ENCODE measurements at places on chromosomes 7 and 10. TPM values are rescaled to one million over a fixed set of nuclear protein-coding genes. Genes with fewer than 3 reads are reported as not detected.

DNA sequence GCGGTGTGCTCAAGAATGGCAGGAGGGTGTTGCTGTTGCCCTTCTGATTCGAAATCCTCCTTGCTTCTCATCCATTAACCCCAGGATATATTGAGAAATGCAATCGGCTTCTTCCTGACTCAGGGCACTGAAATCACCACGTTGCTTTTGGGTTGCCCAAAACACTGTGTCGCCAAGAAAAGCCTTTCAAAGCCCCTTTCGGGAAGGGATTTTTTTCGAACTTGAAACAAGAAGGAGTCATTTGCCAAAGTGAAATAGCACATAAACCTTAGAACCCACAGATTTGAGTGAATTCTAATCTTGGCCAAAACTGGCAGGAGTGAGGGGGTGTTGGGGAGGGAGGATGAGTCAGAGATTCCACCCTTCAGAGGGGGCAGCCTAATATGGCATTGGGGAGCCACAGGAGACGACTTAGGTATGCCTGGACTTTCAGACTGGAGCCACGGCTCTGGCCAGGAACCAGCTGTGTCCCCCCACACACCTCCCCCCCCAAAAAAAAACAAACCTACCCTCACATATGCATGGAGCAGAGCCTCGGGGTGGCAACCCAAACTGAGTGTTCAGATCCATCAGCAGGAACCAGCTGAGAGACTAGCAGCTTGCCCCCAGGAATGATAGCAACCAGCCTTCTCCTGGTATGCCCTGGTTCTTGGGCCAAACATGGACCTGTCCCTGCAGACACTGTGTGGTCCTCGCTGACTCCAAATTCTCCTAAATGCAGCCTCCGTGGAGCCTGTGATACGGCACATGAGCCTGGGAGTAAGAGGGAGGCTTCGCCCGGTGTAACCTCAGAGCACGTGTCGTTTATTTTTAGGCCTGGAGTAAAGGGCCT, 138.4 kb downstream of the FGFR2 start:
- no peak for DNase-seq

GRCh38 chr7:35735396-35735795, 40.5 kb upstream of the HERPUD2 start:
- no peak for DNase-seq

DNA sequence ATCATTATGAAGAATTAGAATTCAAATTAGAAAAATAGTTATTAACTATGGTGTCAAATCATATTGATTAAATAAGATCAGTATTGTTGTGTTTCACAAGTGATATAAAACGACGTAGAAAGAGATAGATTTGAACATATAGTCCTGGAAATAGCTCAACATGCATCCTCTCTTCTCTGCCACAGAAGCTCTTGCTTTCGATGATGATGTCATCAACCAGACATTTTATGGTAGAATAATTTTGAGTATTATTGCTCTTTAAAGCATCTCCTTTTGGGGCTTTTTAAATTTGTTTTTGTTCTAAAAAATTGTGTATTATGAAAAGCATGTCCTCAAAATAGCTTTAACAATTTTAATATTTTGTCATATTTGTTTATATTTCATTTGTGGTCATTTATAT, 95.0 kb downstream of the DGKB start:
- no peak for DNase-seq

Gene UCN3
- total RNA-seq, result 1.3 TPM

Gene PRKCQ
- 6.1 TPM for total RNA-seq

Gene FAM204A
- 55.3 TPM for total RNA-seq

Gene IL15RA
- total RNA-seq, result 0.48 TPM

Data from progenitor cell of endocrine pancreas (in vitro differentiated cells).